DMS79 treated with DMSO at 0.1 percent for 48 hours (cell line): ENCODE measurements at places on chromosomes 13 and 19.

DNA sequence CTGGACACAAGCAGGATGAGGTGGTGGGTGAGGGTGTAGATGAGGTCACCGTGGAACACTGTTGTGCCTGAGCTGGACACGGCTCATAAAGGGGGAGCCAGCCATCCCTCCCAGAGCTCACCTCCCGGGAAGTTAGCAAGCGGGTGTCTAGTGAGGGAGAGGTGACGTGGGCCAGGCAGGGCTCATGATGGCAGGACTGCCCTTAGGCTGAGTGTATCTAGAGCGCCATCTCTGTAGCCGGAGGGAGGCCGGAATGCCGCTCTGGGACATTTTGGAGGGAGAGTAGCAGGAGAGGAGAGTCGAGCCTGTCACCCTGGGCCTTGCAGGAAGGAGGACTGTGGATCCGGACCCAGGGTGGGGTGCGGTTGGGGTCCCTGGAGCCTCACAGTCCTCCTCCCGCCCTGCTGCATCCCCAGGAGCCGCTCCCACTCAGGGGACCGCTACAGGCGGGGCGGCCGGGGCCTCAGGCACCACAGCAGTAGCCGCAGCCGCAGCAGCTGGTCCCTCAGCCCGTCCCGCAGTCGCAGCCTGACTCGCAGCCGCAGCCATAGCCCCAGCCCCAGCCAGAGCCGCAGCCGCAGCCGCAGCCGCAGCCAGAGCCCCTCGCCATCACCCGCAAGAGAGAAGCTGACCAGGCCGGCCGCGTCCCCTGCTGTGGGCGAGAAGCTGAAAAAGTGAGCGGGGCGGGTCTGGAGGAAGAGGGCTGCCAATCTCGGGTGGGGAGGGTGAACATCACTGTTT lies 9.2 kb downstream of the ZNF296 start:
- no peak for DNase-seq

GRCh38 chr13:80251403-80251802 lies 89.5 kb downstream of the SPRY2 start:
- no peak for DNase-seq

- DNase-seq = no peak
These were observed 1413.0 kb upstream of the PRR20A start for GRCh38 chr13:55727683-55728082.

DNA sequence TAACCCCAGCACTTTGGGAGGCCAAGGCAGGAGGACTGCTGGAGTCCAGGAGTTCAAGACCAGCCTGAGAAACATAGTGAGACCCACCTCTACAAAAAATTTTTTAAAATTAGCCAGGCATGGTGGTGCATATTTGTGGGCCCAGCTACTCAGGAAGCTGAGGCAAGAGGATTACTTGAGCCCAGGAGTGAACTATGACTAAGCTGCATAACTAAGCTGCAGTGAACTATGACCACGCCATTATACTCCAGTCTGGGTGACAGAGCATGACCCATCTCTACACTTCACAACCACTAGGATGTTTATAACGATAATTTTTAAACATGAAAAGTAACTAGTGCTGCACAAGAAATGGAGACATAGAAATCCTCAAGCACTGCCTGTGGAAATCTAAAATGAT lies 352.7 kb upstream of the SGCG start:
- no peak for DNase-seq

GRCh38 chr19:17073869-17074633 lies 1.2 kb downstream of the HAUS8 start:
- DNase-seq = peak; percentile 62
